GM23338 (cell line): ENCODE measurements at places on chromosomes 16 and 17.

DNA sequence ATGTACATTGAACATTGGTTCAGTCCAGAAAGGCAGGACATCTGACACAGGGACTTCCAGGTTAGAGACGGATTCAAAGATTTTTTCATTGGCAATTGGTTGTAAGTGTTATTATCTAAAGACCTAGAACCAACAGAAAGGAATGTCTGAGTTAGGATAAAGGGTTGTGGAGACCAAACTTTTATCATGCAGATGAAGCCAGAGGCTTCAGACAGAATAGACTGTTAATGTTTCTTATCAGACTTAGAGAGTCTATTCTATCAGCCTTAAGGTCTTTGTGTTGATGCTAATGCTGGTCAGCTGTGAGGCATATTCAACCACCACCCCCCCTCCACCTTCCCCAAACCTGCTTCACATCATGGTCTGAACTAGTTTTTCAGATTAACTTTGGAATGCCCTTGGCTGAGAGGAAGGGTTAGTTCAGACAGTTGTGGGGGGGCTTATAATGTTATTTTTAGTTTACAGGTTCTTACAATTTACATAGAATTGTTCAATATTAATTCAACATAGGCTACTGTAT is 2.1 kb upstream of the ITGB3 start:
- peak; percentile 29 for DNase-seq

- no peak for DNase-seq
These were observed 121.5 kb downstream of the ZFHX3 start for GRCh38 chr16:72926177-72927070.

GRCh38 chr16:1026784-1027500 is 45.4 kb downstream of the SOX8 start:
- no peak for DNase-seq

DNA sequence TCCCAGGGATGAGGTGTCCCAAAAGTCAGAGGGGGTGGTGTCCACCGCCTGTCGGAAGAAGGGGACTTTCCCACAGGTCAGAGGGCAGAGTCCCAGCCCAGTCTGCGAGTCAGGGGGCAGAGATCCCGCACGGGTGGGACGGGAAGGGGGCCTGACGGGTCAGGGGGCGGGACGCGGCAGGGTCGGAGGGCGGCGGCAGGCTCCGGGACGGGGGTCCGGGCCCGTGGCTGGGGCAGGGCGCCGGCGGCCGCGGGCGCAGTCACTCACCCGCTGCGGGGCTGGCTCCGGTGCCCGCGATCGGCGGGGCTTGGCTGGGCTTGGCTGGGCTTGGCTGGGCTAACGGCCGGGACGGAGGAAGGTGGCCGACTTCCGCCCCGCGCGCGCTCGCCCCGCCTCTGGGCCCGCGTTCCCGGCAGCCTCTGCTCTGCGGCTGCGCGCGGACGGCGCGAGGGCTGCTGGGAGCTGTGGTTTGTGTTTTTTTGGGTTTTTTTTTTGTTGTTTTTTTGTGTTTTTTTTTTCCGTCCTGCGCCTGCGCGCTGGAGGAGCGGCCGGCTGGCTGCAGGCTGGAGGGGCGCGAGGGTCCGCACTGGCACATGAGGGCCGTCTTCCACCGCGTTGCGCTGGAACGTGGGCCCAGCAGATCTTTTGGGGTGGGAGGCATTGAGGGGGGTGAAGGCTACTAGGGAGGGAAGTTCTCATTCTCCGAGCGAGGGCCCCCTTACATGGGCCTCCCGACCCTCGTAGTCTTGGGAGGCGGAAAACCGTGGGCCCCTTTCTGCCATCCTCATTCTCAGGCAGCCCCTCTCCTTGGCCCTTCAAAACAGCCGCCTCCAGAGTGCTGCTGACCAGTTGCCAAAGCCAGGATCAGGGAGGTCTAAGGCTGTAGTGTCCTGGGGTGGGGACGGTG is at the start of gene CANT1:
Gene CANT1, minus strand, starts transcription at position 368 of the 907 bp plus-strand sequence. CDS start 12,142 bp downstream, outside the sequence.
- peak; percentile 92 for DNase-seq

DNA sequence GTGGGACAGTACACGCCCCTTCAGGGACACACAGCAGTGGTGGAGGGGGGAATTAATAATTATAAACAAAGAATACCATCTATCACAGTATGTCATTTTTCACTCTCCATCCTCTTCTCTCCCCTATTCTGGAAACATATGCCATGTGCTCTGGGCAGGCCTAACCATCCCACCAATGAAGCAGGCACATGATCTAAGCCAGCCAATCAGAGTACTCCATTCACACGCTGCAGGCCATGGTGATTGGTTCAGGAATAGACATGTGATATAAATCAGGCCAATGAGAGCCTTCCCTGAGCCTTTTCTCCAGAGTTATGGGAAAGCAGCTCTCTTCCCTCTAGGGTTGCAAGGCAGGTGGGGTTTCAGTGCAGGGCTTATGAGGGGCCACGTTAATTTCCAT is 36.5 kb downstream of the GSG1L start:
- no peak for DNase-seq

DNA sequence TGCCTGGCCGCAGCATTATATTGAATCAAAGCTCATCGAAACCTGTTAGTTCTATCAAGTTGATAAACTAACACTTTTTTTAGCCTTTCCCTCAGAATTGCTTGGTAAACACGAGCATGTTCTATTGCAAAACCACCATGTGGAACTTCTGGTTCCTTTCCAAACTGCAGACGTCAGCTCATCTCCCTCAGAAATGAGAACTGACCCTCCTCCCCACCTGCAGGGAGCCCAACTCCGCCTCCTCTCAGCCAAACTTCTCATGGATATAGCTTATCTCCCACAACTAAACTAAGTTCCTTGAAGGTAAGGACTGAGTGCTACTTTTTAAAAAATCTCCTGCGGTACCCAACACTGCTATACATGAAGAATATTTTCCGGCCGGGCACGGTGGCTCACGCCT is 6.7 kb downstream of the SHMT1 start:
- DNase-seq = no peak

GRCh38 chr17:68255731-68256538 is 8.1 kb downstream of the AMZ2 start:
- no peak for DNase-seq
